Right lung (tissue), 10 donors: ENCODE measurements at places on chromosomes 2 and 18. TPM values are rescaled to one million over a fixed set of nuclear protein-coding genes. Genes with fewer than 3 reads are reported as not detected.
A peak's percentile ranks its signal among the peaks of the same experiment; 100 is the strongest.

The SPC25 gene
- polyA plus RNA-seq = 21.0 TPM

GRCh38 chr2:102632380-102633175 is 13.2 kb downstream of the SLC9A2 start:
- no peak for DNase-seq

DNA sequence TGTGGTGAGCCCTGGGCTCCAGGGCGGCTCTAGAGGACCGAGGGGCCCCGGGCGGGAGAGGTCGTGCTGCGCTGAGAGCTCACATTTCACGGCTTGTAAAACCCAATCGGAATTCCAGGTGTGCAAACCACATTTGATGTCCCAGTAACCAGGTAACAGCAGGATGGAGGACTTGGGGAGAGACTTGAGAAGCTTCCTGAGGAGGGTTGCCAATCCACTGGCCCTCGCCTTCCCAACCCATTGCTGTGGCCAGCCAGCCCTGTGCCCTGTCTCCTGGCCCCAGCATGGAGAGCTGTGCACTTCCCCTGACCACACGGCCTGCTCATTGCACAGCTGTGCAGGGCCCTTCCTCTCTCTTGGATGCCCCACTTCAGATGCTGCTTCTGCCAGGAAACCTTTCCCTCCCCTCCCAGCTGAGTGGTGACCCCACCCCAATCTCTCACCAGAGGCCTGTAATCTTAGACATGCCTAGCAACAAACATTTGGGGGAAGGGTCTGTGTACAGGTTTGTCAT is 39.6 kb downstream of the ASB1 start:
- peak; percentile 26 for DNase-seq

The KLHL41 gene
- polyA plus RNA-seq = 1.7 TPM

DNA sequence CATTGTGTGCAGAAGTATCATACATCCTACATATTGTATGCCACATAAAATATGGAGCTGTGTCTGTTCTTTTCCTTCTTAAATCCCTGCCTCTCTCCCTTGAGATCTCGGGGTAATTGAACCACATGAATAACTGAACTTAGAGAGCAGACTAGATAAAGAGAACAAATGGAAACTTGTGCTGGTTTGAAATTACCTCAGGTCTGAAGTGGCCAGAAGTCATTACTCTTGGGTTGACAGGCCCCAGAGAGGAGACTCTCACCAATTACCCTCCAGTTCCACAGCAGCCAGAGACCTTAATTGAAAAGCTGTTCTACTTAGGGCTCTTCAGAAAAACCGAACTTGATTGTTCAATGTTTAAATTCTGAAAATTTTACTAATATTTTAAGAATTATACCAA is 5.0 kb upstream of the ADAM17 start:
- DNase-seq = no peak

- DNase-seq = no peak
Measured at GRCh38 chr2:176772816-176773215, 439.8 kb upstream of the HNRNPA3 start.

DNA sequence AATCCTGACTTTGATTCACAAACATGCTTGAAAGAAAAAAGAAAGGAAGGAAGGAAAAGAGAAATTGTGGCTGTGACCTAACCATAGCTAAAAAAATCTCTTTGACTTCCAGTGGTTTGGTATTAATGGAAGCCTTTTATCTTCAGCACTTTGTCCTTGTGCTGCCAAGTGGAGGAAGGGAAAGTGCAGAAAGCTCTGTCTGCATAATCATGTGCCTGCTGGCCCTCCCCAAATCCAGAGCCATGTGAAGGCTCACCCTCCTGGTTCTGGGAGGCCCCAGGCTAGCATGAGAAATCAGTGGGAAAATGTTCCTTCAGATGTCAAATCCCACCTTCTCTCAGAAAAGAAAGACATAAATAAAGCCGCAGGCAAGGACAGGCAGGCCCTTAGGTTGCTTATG is 48.3 kb upstream of the BMPR2 start:
- no peak for DNase-seq

The CCDC150 gene
- 14.5 TPM for polyA plus RNA-seq

GRCh38 chr2:190720691-190721090 is 71.8 kb downstream of the NAB1 start:
- no peak for DNase-seq

GRCh38 chr2:72548081-72548764 is 277.6 kb downstream of the EXOC6B start:
- DNase-seq = peak; percentile 11

DNA sequence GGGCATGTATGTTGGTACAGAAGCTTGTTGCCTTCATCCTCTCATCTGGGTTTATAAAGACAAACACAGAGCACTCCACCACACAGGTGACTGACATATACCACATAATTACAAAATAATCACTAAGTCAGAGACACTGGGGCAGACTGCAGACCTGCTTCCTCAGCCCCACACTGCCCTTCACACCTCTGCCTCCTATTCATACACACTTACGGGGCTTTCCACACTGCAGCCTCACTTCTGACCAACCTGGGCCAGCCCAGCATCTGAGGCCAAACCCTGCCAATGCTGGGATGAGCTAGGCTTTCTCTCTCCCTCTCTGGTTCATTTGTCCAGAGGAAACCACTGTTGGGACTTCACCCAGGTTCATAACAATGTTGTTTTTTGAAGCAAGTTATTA is 4.5 kb downstream of the EMX1 start:
- DNase-seq = no peak

GRCh38 chr2:55838653-55839052 is 84.9 kb downstream of the EFEMP1 start:
- no peak for DNase-seq

GRCh38 chr2:78070693-78071092 is 548.5 kb upstream of the LRRTM4 start:
- no peak for DNase-seq

The OBSL1 gene
- polyA plus RNA-seq = 150 TPM

- no peak for DNase-seq
Measured at GRCh38 chr2:127985735-127986134, 42.1 kb downstream of the SAP130 start.

- no peak for DNase-seq
Measured at GRCh38 chr18:43236921-43237320, 40.4 kb downstream of the SYT4 start.

The UPP2 gene
- polyA plus RNA-seq = 0.29 TPM

GRCh38 chr2:185628985-185629384 is 109.6 kb upstream of the FSIP2 start:
- no peak for DNase-seq

- no peak for DNase-seq
Measured at GRCh38 chr2:102346381-102347130, 9.0 kb upstream of the IL18R1 start.

- DNase-seq = peak; percentile 52
Measured at GRCh38 chr2:216829533-216829932, 30.3 kb downstream of the TNP1 start.

The SLC19A3 gene
- 19.0 TPM for polyA plus RNA-seq

DNA sequence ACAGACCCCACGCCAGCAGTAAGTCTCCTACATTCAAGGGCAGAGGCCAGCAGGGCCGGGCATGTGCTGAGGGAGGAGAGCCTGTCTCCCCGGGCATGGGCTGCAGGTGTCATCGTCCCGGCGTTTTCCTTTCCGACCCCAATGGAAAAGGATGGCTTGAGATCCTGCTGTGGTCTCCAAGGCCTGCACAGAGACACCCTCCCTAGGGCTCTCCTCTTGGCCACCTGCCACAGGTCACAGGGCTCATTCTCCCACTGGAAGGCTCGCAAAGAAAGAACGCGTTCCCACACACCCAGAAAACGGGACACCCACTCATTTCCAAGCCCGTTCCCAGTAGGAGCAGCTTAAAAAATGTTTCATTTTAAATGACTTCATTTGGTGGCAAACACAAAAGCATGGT is 41.0 kb downstream of the DIPK1C start:
- DNase-seq = no peak

DNA sequence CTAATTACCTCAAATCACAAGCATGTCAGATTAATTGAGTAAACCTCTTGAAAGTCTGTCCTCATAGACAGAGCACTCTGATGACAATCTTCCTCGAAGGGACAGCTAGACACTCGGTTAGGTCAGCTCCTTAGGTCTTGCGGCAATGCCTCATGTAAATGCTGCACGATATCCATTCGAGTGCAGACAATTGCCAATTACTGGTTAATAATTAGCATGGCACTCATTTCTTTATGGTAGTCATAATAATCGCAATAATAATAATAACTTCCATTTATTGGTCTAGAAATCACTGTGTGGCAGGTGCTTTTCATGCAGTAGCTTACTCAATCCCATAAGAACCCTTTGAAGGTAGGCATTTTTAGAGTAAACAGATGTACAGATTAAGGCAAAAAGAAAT is 44.7 kb upstream of the DSC1 start:
- no peak for DNase-seq

GRCh38 chr2:223182356-223182755 is 130.4 kb downstream of the KCNE4 start:
- no peak for DNase-seq

DNA sequence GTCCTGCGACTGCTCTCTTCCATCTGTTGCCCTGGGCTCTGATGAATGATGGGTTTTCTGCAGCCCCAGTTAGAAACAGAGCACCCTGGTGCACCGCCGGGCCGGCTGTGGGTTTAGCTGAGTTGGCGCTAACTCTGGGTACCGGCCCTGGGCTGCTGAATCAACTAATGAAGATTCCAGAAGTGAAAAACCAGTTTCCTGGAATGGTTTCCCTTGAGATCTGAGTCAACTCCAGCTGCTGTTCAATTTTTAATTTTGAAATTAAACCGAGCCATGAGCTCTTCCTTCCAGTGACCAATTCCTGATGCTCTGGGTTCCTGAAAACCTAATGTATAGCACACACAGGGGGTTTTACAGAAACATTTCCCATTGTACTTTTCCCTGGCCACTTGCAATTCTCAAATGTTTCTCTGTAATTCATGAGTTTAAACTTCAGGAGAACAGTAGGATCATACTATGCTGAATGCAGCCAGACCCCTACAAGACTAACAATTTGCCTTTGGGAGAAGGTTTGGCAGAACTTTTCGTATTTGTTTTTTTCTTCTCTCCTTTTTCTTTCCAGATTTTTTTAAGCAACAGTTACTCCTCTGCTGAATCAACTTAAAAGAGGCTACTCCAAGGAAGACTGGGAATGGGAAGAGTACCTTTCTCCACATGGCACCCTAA is 5.5 kb downstream of the COL6A3 start:
- no peak for DNase-seq

The REEP1 gene
- 17.4 TPM for polyA plus RNA-seq

DNA sequence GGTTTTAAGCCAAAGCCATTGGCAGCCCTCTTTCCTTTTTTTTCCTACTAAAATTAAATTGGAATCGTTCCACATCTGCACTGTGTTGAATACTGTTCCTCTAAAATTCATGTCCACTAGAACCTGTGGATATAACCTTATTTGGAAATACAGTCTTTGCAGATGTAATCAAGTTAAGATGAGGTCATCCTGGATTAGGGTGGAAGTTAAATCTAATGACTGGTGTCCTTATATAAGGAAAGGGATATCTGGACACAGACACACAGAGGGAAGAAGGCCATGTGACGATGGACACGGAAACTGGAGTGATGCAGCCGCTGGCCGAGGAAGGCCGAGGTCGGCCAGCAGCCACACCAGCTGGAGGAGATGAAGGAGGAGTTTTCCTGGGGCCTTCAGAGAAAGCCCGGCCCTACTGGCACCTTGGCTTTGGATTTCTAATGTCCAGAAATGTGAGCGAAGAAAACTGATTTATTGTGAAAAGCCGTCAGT is 49.4 kb downstream of the LONRF2 start:
- peak; percentile 55 for DNase-seq

DNA sequence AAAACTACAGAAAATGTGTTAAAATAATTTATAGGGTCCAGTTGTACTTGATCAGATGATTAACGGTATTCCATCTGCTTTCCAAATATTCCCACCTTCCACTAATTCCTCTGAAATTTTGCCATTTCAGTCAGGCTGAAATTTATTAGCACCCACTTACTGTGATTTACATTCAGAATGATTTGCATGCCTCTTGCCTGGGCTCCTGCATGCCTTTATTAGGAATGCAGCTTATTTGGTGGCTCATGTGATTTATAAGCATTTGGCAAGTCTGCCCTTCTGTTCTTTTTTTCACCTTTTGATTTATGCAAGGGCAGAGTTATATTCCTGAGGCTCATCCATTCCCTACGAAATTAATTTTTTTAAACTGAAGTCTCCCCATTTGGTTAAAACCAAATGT is 1594.5 kb upstream of the PIK3C3 start:
- no peak for DNase-seq

DNA sequence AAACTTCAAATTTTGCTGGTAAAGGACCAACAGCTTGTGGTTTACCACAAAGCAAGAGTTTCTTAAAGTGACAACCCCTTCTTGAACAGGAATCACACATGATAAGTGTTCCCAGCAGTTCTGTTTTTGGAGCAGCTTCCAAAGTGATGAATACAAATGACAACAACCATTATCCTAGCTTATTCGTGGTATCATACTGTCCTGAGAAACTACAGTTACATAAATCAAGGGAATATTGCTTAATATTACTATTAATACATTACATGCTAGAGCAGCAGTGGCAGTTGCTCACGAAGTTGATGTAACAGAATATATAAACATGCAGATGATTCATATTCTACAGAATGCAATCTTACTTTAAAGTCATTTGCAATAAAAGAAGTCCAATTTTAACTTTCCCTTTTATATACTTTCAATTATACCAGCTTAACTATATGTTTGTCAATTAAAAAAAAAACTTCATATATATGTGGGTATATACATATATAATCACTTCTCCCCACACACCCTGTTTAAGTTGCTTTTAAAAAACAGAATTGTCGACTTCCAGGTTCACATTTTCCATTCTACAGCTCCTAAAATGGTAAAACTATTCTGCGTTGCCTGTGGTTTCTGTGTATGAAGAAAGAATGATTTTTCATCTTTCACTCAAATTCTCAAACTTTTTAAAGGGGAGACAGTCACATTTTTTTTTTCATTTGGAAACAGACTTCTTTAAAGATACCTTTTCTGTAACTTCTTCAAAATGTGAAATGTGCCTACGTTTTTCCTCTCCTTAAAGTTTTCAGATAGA is 713.6 kb downstream of the TDRD15 start:
- DNase-seq = no peak

The NEURL3 gene
- polyA plus RNA-seq = 0.27 TPM

- DNase-seq = no peak
Measured at GRCh38 chr18:56305583-56305982, 332.8 kb downstream of the TXNL1 start.

GRCh38 chr2:191029280-191029950 is 15.4 kb upstream of the STAT1 start:
- DNase-seq = no peak

The DNAJC27 gene
- polyA plus RNA-seq = 8.4 TPM

The LRRTM1 gene
- polyA plus RNA-seq = 2.8 TPM
